CD4-positive, alpha-beta T cell treated with Interferon alpha-2 for 1 hour (primary cell): ENCODE measurements at places on chromosomes 16 and 17.

GRCh38 chr17:64385187-64386083 is 5.2 kb downstream of the PECAM1 start:
- DNase-seq, result peak; percentile 40

- DNase-seq, result no peak
Observed at GRCh38 chr16:49827805-49828438, 28.0 kb downstream of the ZNF423 start.

- no peak for DNase-seq
Observed at GRCh38 chr16:58116529-58116928, 12.7 kb downstream of the CFAP20 start.

- DNase-seq, result no peak
Observed at GRCh38 chr17:9151091-9151490, 129.8 kb downstream of the NTN1 start.
